Adrenal gland (tissue), 19 donors: ENCODE measurements at places on chromosomes 5 and 9. TPM values are rescaled to one million over a fixed set of nuclear protein-coding genes. Genes with fewer than 3 reads are reported as not detected.

The GPR21 gene
- not detected for total RNA-seq

The RAD23B gene
- 110 TPM for total RNA-seq

GRCh38 chr9:69502671-69503301 is 169.4 kb downstream of the APBA1 start:
- H3K4me1 ChIP-seq: no peaks in the 10 kb centered on the region
- no peaks in the 10 kb centered on the region for H3K27me3 ChIP-seq
- H3K27ac ChIP-seq: no peak overlapping the region
- no peaks in the 10 kb centered on the region for H3K36me3 ChIP-seq
- no peak for DNase-seq

- no peaks in the 10 kb centered on the region for H3K27me3 ChIP-seq
- H3K27ac ChIP-seq: no peak overlapping the region
- H3K4me1 ChIP-seq: peaks cover 7% of the 10 kb centered on the region
- H3K4me3 ChIP-seq: no peak overlapping the region
These were observed 157.9 kb downstream of the NFIB start for GRCh38 chr9:14156046-14156445.

DNA sequence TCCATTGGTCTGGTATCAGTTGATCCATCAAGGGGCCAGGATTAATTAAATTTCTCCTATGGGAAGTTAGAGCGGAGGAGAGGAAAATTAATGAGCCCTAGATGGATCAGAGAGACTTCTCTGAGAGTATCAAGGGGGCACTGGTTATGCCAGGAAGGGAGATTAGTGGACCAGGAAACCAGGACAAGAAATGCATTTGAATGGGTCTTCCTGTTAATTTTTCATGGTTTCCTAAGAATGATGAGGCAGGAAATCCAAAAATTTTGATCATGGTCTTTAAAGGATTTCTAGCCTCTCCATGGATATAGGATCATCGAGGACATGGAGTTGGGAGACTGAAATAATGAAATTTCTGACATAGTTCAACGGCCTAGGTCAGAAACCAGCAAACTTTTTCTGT is 30.8 kb downstream of the FOXI1 start:
- no peaks in the 10 kb centered on the region for H3K27me3 ChIP-seq
- no peaks in the 10 kb centered on the region for H3K36me3 ChIP-seq
- no peak overlapping the region for H3K4me3 ChIP-seq
- no peak for DNase-seq
- H3K27ac ChIP-seq: no peak overlapping the region
